Peyer's patch (tissue), 4 donors: ENCODE measurements at places on chromosomes 4 and X. TPM values are rescaled to one million over a fixed set of nuclear protein-coding genes. Genes with fewer than 3 reads are reported as not detected.
A peak's percentile ranks its signal among the peaks of the same experiment; 100 is the strongest.

SASH3 gene
- 9.3 TPM for total RNA-seq

MAGED4 gene
- total RNA-seq = 45.4 TPM

JAKMIP1 gene
- total RNA-seq = 6.6 TPM

CCSER1 gene
- total RNA-seq = 60.2 TPM

CCKAR gene
- not detected for total RNA-seq

CT45A3 gene
- not detected for total RNA-seq

PDE6B gene
- 1.4 TPM for total RNA-seq

MTMR8 gene
- 7.0 TPM for total RNA-seq

ENOX2 gene
- total RNA-seq = 4.7 TPM

XK gene
- 23.8 TPM for total RNA-seq

FHIP1A gene
- total RNA-seq = 32.4 TPM

STPG2 gene
- not detected for total RNA-seq

PAGE5 gene
- not detected for total RNA-seq

RIBC1 gene
- total RNA-seq = 1.0 TPM

TLR8 gene
- not detected for total RNA-seq

COL25A1 gene
- not detected for total RNA-seq

PRKX gene
- total RNA-seq = 18.6 TPM

DNA sequence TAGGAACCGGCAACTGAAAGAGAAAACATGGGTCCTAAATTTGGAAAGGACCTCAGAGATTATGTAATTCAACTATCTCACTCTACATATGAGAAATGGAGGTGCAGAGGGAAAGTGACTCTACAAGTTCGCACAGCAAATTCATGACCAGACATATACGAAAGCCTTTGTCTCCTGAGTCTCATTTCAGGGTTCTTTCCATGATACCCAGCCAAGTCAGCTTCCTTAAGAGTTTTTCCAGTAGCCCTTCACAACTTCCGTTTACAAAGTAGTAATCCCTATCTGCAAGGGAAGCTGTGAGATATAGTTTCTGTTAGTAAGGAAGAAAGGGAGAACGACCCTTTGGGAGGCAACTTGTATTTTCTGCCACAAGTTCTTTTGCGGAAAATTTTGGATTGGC, 110.6 kb downstream of the TEX13A start:
- no peak overlapping the region for H3K4me3 ChIP-seq
- H3K27ac ChIP-seq = no peak overlapping the region
- DNase-seq = no peak
- H3K36me3 ChIP-seq = no peaks in the 10 kb centered on the region
- no peaks in the 10 kb centered on the region for H3K4me1 ChIP-seq

- no peaks in the 10 kb centered on the region for H3K4me1 ChIP-seq
- peak overlapping the region; percentile 100 for H3K27ac ChIP-seq
- peak; percentile 84 for DNase-seq
- no peaks in the 10 kb centered on the region for H3K27me3 ChIP-seq
Observed at GRCh38 chrX:41085512-41085877, 250 bp downstream of the USP9X start.

GRCh38 chrX:97504431-97504830, 620.7 kb downstream of the RPA4 start:
- no peak for DNase-seq
- no peaks in the 10 kb centered on the region for H3K27me3 ChIP-seq
- H3K4me1 ChIP-seq = no peaks in the 10 kb centered on the region
- H3K36me3 ChIP-seq = no peaks in the 10 kb centered on the region
- H3K4me3 ChIP-seq = no peak overlapping the region
- no peak overlapping the region for H3K27ac ChIP-seq

DNA sequence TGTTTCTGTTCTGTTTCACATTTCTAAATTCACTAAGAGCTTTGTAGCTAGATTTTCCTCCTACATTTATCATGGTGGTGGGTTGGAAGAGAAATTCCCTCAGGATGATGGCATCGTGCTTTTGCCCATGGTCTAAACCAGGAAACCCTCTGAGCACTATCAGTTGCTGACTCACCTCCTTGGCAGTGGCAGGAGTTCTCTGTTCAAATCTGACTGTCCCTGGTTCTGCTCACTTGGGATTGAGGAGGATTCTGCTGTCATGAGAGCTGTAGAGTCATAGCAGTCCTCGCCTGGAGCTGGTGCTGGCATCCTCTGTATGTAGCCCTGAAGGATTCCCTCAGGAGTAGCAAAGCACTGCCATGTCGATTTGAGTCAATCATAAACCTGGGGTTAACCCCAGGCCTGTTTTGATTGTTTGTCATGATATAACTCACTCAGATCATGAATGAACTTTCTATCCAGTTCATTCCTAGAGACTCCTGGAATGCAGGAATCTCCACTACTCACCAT, 9.4 kb downstream of the TEX13A start:
- H3K36me3 ChIP-seq = no peaks in the 10 kb centered on the region
- no peaks in the 10 kb centered on the region for H3K27me3 ChIP-seq
- no peak overlapping the region for H3K27ac ChIP-seq
- H3K4me3 ChIP-seq = no peak overlapping the region

- no peaks in the 10 kb centered on the region for H3K36me3 ChIP-seq
- H3K4me3 ChIP-seq = no peak overlapping the region
- DNase-seq = no peak
- no peaks in the 10 kb centered on the region for H3K27me3 ChIP-seq
- no peak overlapping the region for H3K27ac ChIP-seq
Observed at GRCh38 chr4:42653626-42654560, 3.0 kb downstream of the ATP8A1 start.

DNA sequence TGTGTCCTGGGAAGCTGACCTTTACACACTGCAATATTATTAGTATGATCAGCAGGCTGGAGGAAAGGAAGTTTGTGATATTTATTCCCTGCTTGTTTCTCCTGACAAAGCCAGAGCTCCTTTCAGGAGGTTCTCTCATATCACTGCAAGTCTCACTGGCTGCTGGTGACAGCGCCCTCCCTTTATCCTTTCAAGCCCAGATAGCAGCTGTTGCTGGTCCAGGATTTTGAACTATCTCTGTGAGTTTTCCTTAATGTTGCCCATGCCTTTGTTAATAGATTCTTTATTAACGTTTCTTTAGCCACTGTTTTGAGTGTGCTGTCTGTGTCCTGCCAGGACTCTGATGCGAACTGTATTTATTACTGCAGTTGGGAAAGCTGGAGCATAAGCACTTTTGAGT, 518.7 kb downstream of the C4orf33 start:
- no peaks in the 10 kb centered on the region for H3K36me3 ChIP-seq
- H3K27ac ChIP-seq = no peak overlapping the region
- DNase-seq = no peak
- H3K4me1 ChIP-seq = no peaks in the 10 kb centered on the region

GRCh38 chrX:119419146-119419545, 20.0 kb downstream of the SLC25A43 start:
- no peak overlapping the region for H3K27ac ChIP-seq
- H3K4me3 ChIP-seq = no peak overlapping the region
- no peaks in the 10 kb centered on the region for H3K27me3 ChIP-seq
- H3K36me3 ChIP-seq = no peaks in the 10 kb centered on the region
- peak; percentile 59 for DNase-seq
- H3K4me1 ChIP-seq = no peaks in the 10 kb centered on the region

DNA sequence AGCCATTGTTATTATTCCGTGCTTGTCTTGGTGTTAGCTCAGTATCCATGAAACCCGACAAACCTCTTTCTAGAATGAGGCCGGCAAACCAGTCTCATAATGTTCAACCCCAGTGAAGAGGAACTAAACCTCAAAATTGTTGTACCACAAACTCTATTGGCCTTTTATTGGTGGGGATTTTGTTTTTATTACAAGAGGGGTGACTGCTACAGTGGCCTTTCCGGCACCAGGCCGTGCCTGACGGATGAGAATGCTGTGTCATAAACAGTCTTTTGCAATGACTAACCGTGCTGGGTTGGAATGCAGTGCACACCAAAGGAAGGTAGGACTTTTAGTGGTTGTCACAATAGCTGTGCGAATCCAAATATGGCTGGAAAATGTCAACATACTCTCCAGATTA, 60.8 kb downstream of the SHROOM2 start:
- H3K4me3 ChIP-seq = no peak overlapping the region
- H3K4me1 ChIP-seq = no peaks in the 10 kb centered on the region
- H3K27ac ChIP-seq = no peak overlapping the region
- H3K36me3 ChIP-seq = no peaks in the 10 kb centered on the region
- no peaks in the 10 kb centered on the region for H3K27me3 ChIP-seq
- DNase-seq = no peak

- no peaks in the 10 kb centered on the region for H3K36me3 ChIP-seq
- H3K4me1 ChIP-seq = no peaks in the 10 kb centered on the region
- H3K4me3 ChIP-seq = no peak overlapping the region
- no peak overlapping the region for H3K27ac ChIP-seq
Observed at GRCh38 chr4:13733817-13734216, 106.3 kb upstream of the BOD1L1 start.

- H3K27ac ChIP-seq = no peak overlapping the region
- no peaks in the 10 kb centered on the region for H3K27me3 ChIP-seq
- no peak for DNase-seq
- H3K4me1 ChIP-seq = no peaks in the 10 kb centered on the region
- H3K4me3 ChIP-seq = no peak overlapping the region
Observed at GRCh38 chrX:3651277-3651676, 62.2 kb downstream of the PRKX start.

DNA sequence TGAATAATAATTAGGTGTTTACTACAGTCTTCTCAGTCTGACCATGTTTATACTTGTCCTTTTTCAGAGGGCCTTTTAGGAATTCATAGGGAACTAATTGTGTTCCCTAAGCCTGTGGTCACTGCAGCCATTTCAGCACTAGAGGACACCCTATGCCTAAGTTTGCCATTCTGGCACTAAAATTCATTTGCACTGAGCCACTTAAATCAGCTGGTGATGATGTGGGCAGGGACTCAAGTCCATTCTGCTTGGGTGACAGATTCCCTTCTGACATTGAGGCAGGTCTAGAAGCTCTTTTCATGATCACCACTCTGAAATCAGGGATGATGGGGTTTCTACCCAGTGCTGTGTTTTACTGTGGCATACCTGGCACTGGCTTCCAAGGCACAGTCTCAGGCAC, 1178.9 kb upstream of the DIAPH2 start:
- no peaks in the 10 kb centered on the region for H3K27me3 ChIP-seq
- H3K27ac ChIP-seq = no peak overlapping the region
- no peak for DNase-seq
- H3K4me3 ChIP-seq = no peak overlapping the region
- no peaks in the 10 kb centered on the region for H3K36me3 ChIP-seq
- H3K4me1 ChIP-seq = no peaks in the 10 kb centered on the region

GRCh38 chrX:155231163-155231562, 14.9 kb downstream of the VBP1 start:
- no peaks in the 10 kb centered on the region for H3K4me1 ChIP-seq
- no peak overlapping the region for H3K27ac ChIP-seq
- no peaks in the 10 kb centered on the region for H3K27me3 ChIP-seq
- peaks cover 14% of the 10 kb centered on the region for H3K36me3 ChIP-seq
- H3K4me3 ChIP-seq = no peak overlapping the region

GRCh38 chr4:24836661-24837242, 41.4 kb downstream of the SOD3 start:
- no peak overlapping the region for H3K4me3 ChIP-seq
- no peaks in the 10 kb centered on the region for H3K36me3 ChIP-seq
- H3K4me1 ChIP-seq = no peaks in the 10 kb centered on the region

- H3K4me1 ChIP-seq = no peaks in the 10 kb centered on the region
- no peak overlapping the region for H3K27ac ChIP-seq
- no peaks in the 10 kb centered on the region for H3K27me3 ChIP-seq
Observed at GRCh38 chrX:118839334-118839958, 15.8 kb downstream of the ZCCHC12 start.

- no peak overlapping the region for H3K4me3 ChIP-seq
- H3K27me3 ChIP-seq = no peaks in the 10 kb centered on the region
- no peak for DNase-seq
- H3K36me3 ChIP-seq = no peaks in the 10 kb centered on the region
- no peaks in the 10 kb centered on the region for H3K4me1 ChIP-seq
Observed at GRCh38 chr4:121195649-121196048, 31.5 kb upstream of the TNIP3 start.

DNA sequence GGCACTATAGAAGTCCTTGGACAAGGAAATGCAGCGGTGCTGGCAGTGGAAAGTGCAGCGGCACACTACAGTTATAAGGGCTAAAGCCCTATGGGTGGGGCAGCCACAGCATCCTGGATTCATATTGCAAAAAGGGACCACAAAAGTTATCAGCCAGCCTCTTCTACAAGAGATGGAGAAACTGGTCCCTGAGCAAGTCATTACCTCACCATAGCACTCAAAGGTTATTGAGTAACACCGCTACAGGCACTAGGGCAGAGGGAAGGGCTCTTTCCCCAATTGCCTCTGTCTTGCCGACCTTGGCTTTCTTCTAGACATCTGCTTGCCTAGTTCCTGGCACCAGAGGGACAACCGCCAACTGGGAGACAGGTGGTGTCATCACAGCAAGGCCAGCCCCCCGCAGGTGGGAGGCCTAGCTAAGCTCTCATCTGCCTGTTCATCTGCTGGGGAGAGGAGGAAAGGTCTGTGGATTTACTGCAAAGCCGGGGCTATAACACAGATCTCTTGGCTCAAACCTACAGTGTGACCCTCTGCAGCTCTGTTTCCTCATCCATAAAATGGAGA, 600.0 kb downstream of the BCOR start:
- H3K4me1 ChIP-seq = no peaks in the 10 kb centered on the region
- H3K4me3 ChIP-seq = no peak overlapping the region
- no peaks in the 10 kb centered on the region for H3K36me3 ChIP-seq
- no peaks in the 10 kb centered on the region for H3K27me3 ChIP-seq
- H3K27ac ChIP-seq = no peak overlapping the region

- H3K4me1 ChIP-seq = no peaks in the 10 kb centered on the region
- H3K36me3 ChIP-seq = no peaks in the 10 kb centered on the region
- no peak for DNase-seq
- H3K4me3 ChIP-seq = no peak overlapping the region
Observed at GRCh38 chr4:188032583-188032982, 37.0 kb downstream of the ZFP42 start.

DNA sequence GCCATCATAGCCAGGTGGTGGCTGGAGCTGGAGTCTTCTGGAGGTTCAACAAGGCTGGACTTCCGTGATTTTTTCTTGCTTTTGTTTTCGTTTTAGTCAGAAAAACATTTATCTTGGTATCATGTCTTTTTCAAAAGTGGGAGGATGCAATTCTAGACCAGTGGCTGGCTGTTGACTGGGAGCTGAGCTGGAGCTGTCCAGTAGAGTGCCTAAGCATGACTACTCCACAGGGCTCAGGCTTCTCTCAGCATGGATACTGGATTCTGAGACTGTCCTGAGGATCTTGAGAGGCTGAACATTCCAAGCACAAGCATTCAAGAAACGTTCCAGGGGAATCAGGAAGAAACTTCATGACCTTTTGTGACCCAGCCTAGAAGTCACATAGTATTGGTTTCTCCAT, 598.1 kb downstream of the MID1IP1 start:
- H3K4me1 ChIP-seq = no peaks in the 10 kb centered on the region
- no peak for DNase-seq
- no peaks in the 10 kb centered on the region for H3K27me3 ChIP-seq
- H3K4me3 ChIP-seq = no peak overlapping the region
- no peak overlapping the region for H3K27ac ChIP-seq

GRCh38 chr4:7499661-7500060, 64.9 kb upstream of the PSAPL1 start:
- no peaks in the 10 kb centered on the region for H3K36me3 ChIP-seq
- no peak overlapping the region for H3K27ac ChIP-seq
- H3K27me3 ChIP-seq = no peaks in the 10 kb centered on the region
- H3K4me1 ChIP-seq = no peaks in the 10 kb centered on the region

GRCh38 chrX:30521440-30522182, 56.0 kb downstream of the TASL start:
- DNase-seq = no peak
- H3K36me3 ChIP-seq = no peaks in the 10 kb centered on the region
- H3K27ac ChIP-seq = no peak overlapping the region
- H3K27me3 ChIP-seq = no peaks in the 10 kb centered on the region
- no peaks in the 10 kb centered on the region for H3K4me1 ChIP-seq
- no peak overlapping the region for H3K4me3 ChIP-seq

- H3K36me3 ChIP-seq = no peaks in the 10 kb centered on the region
- no peak overlapping the region for H3K27ac ChIP-seq
- H3K27me3 ChIP-seq = no peaks in the 10 kb centered on the region
- no peak for DNase-seq
- H3K4me3 ChIP-seq = no peak overlapping the region
Observed at GRCh38 chr4:153409924-153410501, 56.1 kb upstream of the TMEM131L start.
